Fibroblast of skin of right quadriceps (primary cell): ENCODE measurements at places on chromosomes 11 and 22.

DNA sequence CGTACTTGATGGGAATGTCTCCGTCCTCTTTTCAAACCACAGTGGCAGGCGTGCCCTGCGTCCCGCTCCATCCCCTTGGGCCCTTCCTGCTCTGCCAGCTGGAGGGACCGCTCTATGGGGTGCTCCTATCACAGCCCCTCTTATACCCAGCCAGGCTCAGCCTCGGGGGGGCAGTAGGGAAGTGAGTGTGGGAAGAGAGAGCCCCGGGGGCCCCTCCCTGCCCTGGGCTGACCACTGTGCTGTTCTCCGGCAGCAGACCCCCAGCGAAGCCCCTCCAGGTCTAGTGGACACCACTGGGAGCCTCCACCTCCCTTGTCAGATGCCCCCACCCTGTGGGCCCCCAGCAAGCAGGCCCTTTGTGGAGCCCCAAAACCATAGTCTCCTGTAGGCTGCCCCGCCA, 572.5 kb downstream of the BRD1 start:
- no peak for DNase-seq

DNA sequence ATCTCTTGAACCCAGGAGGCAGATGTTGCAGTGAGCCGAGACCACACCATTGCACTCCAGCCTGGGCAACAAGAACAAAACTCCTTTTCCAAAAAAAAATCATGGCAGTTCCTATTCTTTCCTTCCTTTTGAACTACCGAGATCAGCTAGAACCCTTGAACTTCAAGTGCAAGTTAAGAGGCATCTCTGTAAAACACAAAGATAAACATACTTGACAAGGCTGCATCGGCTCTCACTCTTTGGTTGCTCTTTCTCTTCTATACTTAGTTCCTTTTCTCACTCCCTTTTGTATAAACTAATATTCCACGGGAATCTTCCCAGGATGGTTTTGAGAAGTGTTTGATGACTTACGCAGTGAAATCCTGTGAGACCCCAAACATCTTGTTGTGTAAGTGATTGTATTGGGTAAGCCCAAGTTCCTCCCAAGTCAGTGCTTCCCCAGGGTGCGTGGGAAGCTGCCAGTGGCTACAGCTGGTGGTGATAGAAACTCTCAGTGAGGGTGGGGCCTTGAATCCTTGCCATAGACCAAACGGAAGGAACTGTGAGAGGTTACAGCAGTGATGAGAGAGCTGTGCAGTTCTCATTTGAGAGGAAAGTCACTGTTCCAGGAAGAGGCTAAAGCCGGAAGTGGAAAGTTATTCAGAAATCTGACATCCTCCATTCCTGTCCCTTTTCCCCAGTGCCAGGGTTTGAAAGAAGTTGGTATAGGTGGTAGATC, 24.1 kb upstream of the CDC42EP2 start:
- peak; percentile 98 for DNase-seq

DNA sequence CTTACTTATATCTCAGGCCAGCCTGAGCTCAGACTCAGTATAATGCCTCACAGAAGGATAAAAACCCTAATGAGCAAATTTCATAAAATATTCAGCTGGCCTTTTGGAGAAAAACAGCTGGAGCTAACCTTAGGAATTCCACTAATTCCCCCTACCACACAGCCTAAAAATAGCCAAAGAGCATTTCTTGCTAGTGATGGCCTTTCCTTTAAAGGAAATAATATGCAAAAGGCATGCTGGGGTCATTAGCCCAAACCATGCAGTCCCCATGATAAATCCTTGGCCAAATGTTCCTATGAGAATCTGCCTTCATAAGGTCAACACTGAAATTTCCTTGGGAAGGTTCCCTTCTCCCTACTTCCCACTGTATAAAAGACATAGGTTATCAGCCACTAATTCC, 38.2 kb downstream of the SYTL2 start:
- peak; percentile 87 for DNase-seq

- no peak for DNase-seq
Observed at GRCh38 chr22:38967451-38968450, 10.3 kb downstream of the APOBEC3A start.

GRCh38 chr11:115126515-115127208, 377.6 kb downstream of the CADM1 start:
- no peak for DNase-seq
